ENCODE measurements at places on chromosomes 11 and 22.
A peak's percentile ranks its signal among the peaks of the same experiment; 100 is the strongest.

GRCh38 chr11:46712874-46713576 lies 6.0 kb upstream of the F2 start:
- no peak for DNase-seq

DNA sequence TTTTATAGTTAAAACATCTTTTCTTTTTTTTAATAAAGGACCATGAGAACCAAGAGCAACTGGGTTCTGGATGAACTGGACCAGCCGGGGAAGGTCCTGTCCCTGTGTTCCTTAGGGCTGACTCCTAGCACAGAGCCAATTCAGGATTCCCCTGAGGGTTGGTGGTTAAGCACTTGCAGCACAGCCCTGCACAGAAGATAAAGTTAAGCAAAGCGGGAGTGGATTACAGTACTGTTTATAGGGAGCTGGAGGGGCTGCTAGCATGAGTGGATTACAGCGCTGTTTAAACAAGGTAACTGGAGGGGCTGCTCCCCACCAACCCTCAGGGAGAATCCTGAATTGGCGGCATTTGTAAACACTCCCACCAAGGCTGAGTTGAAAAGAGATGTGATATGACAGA lies 90.6 kb downstream of the CELSR1 start:
- no peak for DNase-seq

GRCh38 chr11:92941676-92942571 lies 27.5 kb upstream of the MTNR1B start:
- DNase-seq: peak; percentile 23

GRCh38 chr11:18063862-18064434 lies 17.9 kb upstream of the TPH1 start:
- no peak for DNase-seq

- DNase-seq: no peak
These were observed 51.4 kb upstream of the CEP126 start for GRCh38 chr11:101863361-101863760.

DNA sequence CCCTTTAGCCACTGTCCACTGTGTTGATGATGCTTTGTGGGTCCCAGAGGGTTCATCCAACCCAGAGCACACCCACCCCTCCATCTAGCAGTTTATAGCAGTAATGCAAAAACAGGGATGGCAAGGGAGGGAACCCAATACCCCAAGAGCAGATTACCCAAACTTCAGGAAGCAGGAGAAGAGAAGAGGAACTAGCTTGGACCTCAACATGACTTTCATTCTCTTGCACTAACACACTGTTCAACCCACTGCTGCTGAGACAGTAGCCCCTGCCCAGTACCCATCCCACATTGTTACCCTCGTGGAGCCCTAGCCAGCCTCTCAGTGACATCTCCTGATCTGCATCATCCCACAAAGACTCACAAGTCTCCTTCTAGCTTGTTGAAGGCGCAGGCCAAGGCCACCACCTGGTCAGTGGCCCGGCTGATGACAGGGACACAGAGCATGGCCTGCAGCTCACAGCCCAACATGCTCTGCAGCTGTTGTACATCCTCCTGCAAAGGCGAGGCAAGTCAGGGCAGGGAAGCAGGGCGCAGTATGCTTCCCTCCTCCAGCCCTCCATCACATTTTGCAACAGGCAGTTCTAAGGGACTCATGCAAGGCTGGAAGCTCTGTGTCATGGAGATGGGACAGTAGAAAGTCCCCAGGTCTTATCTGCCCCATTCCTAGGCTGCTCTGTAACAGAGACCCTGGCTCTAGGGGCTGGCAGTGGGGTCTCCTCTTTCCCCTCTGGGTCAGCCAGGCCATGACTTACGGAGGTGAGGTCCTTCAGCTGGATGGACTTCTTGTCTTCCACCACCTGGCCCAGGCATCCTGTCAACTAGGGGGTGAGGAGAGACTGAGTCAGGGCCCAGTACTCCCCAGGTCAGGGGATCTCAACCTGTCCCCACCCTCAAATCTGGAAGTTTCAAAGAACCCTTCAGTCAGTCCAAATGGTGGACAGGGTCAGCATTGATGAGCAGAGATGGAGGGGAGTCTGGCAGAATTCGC lies 85.5 kb downstream of the PDE2A start:
- DNase-seq: no peak

DNA sequence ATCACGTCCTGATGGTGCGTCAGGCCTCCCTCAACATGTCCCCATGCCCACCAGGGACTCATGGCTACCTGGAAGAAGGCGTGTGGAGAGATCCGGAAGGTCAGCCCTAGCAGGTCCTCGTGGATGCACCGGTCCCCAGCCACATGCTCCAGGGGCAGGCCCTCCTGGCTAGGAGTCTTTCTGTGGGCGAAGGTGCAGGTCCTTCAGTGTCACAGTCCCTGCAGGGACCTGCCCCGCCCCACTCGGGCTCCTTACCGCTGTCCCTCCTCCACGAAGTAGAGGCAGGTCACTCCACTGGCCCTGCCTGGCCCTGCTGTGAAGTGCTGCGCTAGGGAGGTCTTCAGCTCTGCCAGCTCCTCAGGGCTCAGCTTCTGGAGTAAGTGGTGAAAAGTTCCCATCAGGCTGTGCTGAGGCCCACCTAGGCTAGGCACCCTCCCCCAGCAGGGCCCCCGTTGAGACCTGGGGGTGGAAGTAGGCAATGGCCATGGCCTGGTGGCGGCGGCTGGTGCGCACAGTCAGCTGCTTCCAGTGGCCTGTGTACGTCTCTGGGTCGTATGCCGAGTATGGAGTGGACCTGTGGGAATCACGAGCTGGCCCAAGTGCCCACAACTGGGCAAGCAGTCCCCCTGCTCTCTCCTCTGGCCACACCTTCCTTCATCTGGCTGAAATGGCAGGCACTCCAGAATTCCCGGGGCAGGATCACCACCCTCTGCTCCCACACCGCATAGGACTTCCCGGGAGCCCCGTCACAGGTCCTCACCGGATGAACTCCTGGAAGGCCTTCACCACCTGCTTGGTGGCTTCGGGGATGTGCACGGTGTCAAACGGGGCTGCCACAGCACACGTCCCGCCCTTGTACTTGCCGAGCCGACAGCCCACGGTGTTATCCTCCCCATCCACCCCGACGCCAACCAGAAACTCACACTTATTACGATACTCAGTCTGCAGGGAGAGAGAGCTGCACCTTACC lies 1.1 kb upstream of the RANBP1 start:
- no peak for DNase-seq

DNA sequence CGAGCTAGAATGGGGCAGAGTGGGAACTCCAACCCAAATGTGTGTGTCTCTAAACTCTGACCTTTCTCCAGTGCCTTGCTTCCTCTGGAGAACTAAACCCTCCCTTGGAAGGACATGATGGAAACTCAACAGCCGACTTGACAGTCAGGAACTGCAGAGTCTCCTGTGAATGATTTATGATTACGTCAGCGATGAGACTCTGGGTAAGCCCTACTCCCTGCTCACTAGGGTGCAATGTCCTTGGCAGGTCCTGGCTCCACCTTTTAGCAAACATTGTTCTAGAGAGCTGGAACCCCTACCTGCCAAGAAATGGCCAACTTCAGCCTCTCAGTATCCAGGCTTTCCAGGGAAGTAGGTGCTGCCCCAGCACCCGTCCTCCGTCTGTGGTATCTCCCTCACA lies 96.1 kb upstream of the CD82 start:
- no peak for DNase-seq

- no peak for DNase-seq
These were observed 233.5 kb downstream of the MIAT start for GRCh38 chr22:26890870-26891269.

DNA sequence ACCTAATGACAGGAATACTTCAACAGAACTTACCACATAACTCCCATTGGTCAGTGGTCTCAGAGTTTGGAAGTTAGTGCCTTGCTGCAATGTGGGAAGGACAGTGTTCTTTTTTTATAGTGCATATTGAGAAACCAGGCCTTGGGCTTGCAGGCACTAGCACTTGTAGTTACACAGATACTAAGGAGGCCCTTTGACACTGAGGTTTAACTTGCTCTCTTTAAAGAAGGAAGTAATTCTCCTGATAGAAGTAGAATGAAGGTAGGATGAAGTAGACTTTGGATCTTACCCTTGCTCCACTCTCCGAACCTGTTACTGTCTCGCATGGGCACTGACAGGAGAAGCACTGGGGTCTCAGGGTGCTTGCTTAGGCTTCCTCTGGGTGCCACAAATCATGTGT lies 31.0 kb upstream of the ST14 start:
- DNase-seq: no peak

- no peak for DNase-seq
These were observed 4.8 kb upstream of the ELFN2 start for GRCh38 chr22:37431801-37432707.
